ENCODE measurements at places on chromosomes 3 and 15. TPM values are rescaled to one million over a fixed set of nuclear protein-coding genes. Genes with fewer than 3 reads are reported as not detected.

TNFSF10 gene
- total RNA-seq: 57.2 TPM

TLNRD1 gene
- total RNA-seq: 33.3 TPM

KLHL40 gene
- not detected for total RNA-seq

GPR160 gene
- total RNA-seq: 78.4 TPM

CHDH gene
- total RNA-seq: 48.6 TPM

OSTN gene
- total RNA-seq: not detected

MEX3B gene
- total RNA-seq: 1.1 TPM

NR1I2 gene
- 58.4 TPM for total RNA-seq

Data from colonic mucosa (tissue), 4 donors.